ENCODE measurements at places on chromosomes 1 and 21.

- H3K4me3 ChIP-seq, result no peak overlapping the region
- H3K36me3 ChIP-seq, result peaks cover 3% of the 10 kb centered on the region
- H3K27ac ChIP-seq, result no peak overlapping the region
- no peaks in the 10 kb centered on the region for H3K27me3 ChIP-seq
- no peak for DNase-seq
These were observed 53.5 kb downstream of the MRPL37 start for GRCh38 chr1:54253480-54253879.

- peaks cover 18% of the 10 kb centered on the region for H3K27me3 ChIP-seq
- no peak overlapping the region for H3K4me3 ChIP-seq
- DNase-seq, result no peak
- no peak overlapping the region for H3K27ac ChIP-seq
- H3K36me3 ChIP-seq, result no peaks in the 10 kb centered on the region
These were observed 16.9 kb upstream of the RPF1 start for GRCh38 chr1:84462118-84462517.

GRCh38 chr1:201008666-201009360, 14.7 kb downstream of the KIF21B start:
- DNase-seq, result no peak
- H3K36me3 ChIP-seq, result peaks cover 33% of the 10 kb centered on the region
- H3K27me3 ChIP-seq, result no peaks in the 10 kb centered on the region
- peaks cover 49% of the 10 kb centered on the region for H3K4me1 ChIP-seq

DNA sequence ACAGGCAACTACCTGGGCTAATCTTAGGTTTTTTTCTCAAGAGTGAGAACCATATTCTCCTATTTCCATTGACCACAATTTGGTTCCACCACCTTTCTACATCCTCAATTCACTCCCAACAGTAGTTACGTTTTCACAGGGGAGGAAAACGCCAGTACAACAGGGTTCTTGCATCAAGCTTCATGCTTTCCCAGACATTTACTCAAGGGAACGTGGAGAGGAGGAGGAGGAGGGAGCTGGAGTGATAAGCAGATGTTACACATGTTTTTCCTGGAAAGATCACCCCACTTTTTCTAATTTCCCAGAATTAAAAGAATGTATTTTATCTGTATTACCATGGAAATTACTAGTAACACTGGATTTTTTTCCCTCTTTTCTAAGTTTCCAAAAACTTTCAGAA, 58.3 kb downstream of the RGS5 start:
- no peak overlapping the region for H3K4me3 ChIP-seq
- DNase-seq, result no peak
- H3K27me3 ChIP-seq, result no peaks in the 10 kb centered on the region
- no peaks in the 10 kb centered on the region for H3K4me1 ChIP-seq
- H3K36me3 ChIP-seq, result no peaks in the 10 kb centered on the region
- no peak overlapping the region for H3K27ac ChIP-seq

DNA sequence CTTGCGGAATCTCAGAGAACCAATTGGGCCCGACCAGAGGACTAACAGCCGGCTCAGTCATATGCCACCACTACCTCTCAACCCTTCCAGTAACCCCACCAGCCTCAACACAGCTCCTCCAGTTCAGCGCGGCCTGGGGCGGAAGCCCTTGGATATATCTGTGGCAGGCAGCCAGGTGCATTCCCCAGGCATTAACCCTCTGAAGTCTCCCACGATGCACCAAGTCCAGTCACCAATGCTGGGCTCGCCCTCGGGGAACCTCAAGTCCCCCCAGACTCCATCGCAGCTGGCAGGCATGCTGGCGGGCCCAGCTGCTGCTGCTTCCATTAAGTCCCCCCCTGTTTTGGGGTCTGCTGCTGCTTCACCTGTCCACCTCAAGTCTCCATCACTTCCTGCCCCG, 49.8 kb downstream of the ACP6 start:
- peaks cover 21% of the 10 kb centered on the region for H3K4me1 ChIP-seq
- H3K27ac ChIP-seq, result no peak overlapping the region
- peaks cover 17% of the 10 kb centered on the region for H3K36me3 ChIP-seq
- no peak overlapping the region for H3K4me3 ChIP-seq
- no peak for DNase-seq
- H3K27me3 ChIP-seq, result no peaks in the 10 kb centered on the region

- H3K27me3 ChIP-seq, result no peaks in the 10 kb centered on the region
- H3K4me1 ChIP-seq, result peaks cover 57% of the 10 kb centered on the region
- no peak for DNase-seq
- no peak overlapping the region for H3K4me3 ChIP-seq
These were observed 21.4 kb downstream of the RUNX3 start for GRCh38 chr1:24908591-24909259.

DNA sequence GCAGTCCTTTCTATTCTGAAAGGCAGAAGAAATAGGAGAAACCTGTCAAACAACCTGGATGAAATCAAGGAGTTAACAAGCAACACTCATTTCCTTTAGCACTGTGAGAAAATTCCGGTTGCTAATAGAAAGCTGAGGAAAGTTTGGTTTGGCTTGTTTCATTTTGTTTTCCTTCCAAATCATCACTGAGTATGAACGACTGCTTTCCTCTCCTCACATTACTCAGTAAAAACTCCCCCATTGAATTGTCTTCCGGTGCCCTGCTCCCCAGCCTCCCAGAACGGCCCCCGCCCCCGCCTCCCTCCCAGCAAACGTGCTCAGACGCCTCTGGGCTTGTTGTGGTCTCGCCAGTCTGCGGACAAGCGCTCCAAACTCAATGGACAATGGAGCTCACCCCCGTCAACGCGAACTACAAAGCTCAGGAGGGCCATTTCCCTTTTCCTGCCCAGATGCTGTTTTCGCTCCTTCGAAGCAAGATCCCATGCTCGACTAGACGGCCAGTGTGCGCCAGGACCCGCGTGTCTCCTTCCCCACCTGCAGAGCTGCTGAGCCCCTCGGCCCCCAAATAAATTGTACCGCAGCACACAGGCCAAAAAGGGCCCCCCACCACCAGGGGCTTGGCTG, 747 bp downstream of the STX6 start:
- DNase-seq, result peak; percentile 80
- H3K27me3 ChIP-seq, result peaks cover 7% of the 10 kb centered on the region
- H3K4me1 ChIP-seq, result peaks cover 39% of the 10 kb centered on the region

GRCh38 chr1:37620707-37621106, 14.0 kb downstream of the RSPO1 start:
- no peak overlapping the region for H3K4me3 ChIP-seq
- no peaks in the 10 kb centered on the region for H3K36me3 ChIP-seq
- H3K27me3 ChIP-seq, result peaks cover 42% of the 10 kb centered on the region
- H3K4me1 ChIP-seq, result no peaks in the 10 kb centered on the region
- H3K27ac ChIP-seq, result no peak overlapping the region
- DNase-seq, result no peak

DNA sequence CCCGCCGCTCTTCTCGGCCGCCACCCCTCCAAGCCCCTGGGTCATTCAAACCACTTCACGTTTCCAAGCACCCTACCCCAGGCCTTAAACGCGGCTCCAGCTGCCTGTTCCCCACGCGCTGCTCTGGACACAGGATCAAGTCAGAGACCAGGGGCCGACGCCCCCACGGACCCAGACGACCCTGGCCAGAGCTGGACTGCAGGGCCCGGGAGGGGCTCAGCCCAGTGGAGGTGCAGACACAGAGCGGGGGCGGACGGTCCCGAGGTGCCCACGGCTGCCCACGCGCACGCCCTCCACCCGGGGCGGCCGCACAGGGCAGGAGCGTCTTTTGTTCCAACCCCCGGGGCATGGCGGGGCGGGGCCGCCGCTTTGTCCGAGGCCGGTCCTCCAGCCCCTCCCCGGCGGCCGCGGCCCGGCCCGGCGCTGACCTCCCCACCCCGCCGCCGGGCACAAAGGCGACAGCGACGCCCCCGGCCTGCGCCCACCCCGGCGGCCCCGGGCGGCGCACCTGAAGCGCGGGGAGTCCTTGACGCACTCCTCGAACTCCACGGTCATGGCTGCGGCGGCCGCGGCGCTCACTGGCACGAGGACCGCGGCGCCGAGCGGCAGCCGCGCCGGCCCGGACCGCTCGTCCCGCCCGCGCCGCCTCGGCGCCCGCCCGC, 338 bp downstream of the ACAP3 start:
- no peaks in the 10 kb centered on the region for H3K27me3 ChIP-seq
- peak overlapping the region; percentile 85 for H3K4me3 ChIP-seq
- H3K4me1 ChIP-seq, result peaks cover 24% of the 10 kb centered on the region
- H3K27ac ChIP-seq, result peak overlapping the region; percentile 92
- no peaks in the 10 kb centered on the region for H3K36me3 ChIP-seq
- no peak for DNase-seq

GRCh38 chr1:55554611-55555010, 339.4 kb upstream of the USP24 start:
- no peak overlapping the region for H3K27ac ChIP-seq
- H3K27me3 ChIP-seq, result no peaks in the 10 kb centered on the region
- no peak for DNase-seq
- no peaks in the 10 kb centered on the region for H3K36me3 ChIP-seq

- no peak overlapping the region for H3K27ac ChIP-seq
- peak overlapping the region; percentile 44 for H3K4me3 ChIP-seq
- H3K27me3 ChIP-seq, result peaks cover 14% of the 10 kb centered on the region
- H3K36me3 ChIP-seq, result no peaks in the 10 kb centered on the region
- DNase-seq, result peak; percentile 80
These were observed 58.4 kb upstream of the CACNA1E start for GRCh38 chr1:181424786-181425403.

DNA sequence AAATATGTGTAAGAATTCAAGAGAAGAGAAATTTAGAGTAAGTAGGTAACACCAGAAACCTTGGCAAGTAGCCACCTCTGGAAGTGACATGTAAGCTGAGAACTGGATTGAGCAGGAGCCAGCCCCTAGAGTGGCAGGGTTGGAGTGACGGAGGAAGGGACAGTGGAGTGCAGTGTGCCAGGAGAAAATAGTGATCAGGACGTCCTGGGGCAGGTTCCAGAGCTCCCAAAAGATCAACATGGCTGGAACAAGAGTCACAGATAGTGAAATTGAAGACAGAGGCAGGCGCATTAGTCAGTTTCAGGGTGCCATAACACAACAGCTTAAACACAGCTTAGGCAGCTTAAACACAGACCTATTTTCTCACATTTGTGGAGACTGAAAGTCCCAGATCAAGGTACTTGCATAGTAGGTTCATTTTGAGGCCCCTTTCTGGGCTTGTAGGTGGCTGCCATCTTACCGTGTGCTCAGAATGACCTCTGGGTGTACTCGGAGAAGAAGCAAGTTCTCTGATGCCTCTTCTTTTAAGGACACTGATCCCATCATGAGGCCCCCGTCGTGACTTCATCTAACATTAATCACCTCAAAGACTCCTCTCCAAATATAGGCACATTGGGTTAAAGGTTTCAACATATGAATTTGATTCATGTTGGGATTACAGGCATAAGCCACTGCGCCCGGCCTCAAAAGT, 37.2 kb downstream of the GNPAT start:
- no peak overlapping the region for H3K4me3 ChIP-seq
- H3K27ac ChIP-seq, result no peak overlapping the region
- H3K36me3 ChIP-seq, result peaks cover 32% of the 10 kb centered on the region
- DNase-seq, result no peak
- H3K27me3 ChIP-seq, result no peaks in the 10 kb centered on the region

- H3K27me3 ChIP-seq, result no peaks in the 10 kb centered on the region
- peaks cover 19% of the 10 kb centered on the region for H3K4me1 ChIP-seq
- peaks cover 14% of the 10 kb centered on the region for H3K36me3 ChIP-seq
- H3K27ac ChIP-seq, result no peak overlapping the region
These were observed 13.0 kb downstream of the VANGL1 start for GRCh38 chr1:115654663-115655305.

- H3K27ac ChIP-seq, result no peak overlapping the region
- H3K36me3 ChIP-seq, result no peaks in the 10 kb centered on the region
- no peak overlapping the region for H3K4me3 ChIP-seq
- H3K27me3 ChIP-seq, result no peaks in the 10 kb centered on the region
- no peak for DNase-seq
These were observed 528.6 kb downstream of the LTN1 start for GRCh38 chr21:28464095-28464494.

DNA sequence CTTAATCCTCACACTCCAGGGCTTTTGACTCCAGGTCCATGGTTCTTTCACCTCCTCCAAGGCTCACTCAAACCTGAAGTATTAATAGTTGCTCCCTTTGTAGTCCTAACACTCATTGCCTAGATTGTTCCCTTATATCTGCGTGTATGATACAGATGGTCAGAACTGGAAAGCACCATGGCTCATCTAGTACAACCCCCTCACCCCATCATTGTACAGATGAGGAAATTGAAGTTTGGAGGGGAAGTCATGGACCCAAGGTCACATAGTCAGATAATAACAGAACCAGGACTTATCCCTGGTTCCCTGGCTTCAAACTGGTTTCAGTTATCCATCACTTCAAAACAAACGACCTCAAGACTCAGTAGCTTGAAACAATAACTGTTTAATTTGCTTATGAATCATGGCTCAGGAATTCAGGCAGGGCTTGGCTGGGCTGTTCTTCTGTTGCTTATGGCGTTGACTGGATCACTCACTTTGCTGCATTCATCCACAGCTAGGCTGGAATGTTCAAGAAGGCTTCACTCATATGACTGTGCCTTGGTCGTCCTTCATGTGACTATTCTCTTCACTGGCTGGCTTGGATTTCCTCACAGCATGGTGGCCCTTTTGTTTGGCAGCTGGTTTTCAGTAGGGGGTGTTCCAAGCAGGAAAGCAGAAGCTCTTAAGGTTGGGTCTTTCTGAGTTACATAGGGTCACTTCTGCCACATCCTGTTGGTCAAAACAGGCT, 5.0 kb downstream of the NOS1AP start:
- H3K4me1 ChIP-seq, result no peaks in the 10 kb centered on the region
- H3K4me3 ChIP-seq, result no peak overlapping the region
- H3K27me3 ChIP-seq, result peaks cover 69% of the 10 kb centered on the region
- no peaks in the 10 kb centered on the region for H3K36me3 ChIP-seq
- no peak for DNase-seq
- no peak overlapping the region for H3K27ac ChIP-seq

DNA sequence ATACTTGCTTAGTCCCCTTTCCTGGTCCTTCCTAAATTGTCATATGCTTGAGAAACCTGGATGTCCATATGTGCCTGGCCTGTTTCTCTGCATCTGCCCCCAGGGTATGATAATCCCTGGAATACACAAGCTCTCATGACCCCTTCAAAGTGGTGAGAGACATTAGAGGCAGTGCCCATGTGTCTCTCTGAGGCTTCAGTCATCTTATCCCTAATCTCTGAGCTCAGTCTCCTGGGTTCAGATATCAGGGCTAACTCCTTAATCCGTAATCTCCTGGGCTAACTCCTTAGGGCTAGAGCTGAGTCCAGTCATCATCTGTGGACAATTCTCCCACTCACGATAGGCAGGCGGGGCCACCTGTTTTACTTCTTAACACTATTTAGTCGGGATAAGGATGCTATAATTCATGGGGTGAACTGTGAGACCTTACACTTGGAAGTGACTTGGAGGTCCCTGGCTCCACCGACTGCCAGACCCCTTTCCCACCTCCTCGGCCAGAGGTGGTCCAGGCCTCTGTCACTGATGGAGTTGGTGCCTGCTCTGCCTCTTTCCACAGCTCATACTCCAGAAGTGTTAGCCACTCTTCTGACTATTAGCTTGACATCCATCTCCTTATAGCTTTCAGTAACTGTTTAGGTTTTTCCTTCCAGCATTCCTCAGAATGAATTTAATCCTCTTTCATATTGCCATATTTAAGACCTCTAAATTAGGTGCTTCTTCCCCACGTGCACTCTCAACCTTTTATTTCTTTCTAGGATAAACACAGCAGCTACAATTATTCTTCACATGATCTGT, 22.7 kb downstream of the CCN1 start:
- H3K4me3 ChIP-seq, result no peak overlapping the region
- no peaks in the 10 kb centered on the region for H3K4me1 ChIP-seq
- no peak for DNase-seq
- no peaks in the 10 kb centered on the region for H3K27me3 ChIP-seq
- no peaks in the 10 kb centered on the region for H3K36me3 ChIP-seq

All from activated CD8-positive, alpha-beta memory T cell treated with anti-CD3 and anti-CD28 coated beads, Interleukin-2, amount 10 ng/mL, durations not matched to agents 7 days and 5 days (primary cell).